Germinal center (tissue), 1 donor: ENCODE measurements at places on chromosomes 11 and 22.

GRCh38 chr22:33832558-33833151, 87.6 kb downstream of the LARGE1 start:
- no peak for DNase-seq

- no peak for DNase-seq
Observed at GRCh38 chr11:64864473-64865285, 13.7 kb downstream of the EHD1 start.

GRCh38 chr11:47560426-47560825, 5.0 kb upstream of the PTPMT1 start:
- no peak for DNase-seq

DNA sequence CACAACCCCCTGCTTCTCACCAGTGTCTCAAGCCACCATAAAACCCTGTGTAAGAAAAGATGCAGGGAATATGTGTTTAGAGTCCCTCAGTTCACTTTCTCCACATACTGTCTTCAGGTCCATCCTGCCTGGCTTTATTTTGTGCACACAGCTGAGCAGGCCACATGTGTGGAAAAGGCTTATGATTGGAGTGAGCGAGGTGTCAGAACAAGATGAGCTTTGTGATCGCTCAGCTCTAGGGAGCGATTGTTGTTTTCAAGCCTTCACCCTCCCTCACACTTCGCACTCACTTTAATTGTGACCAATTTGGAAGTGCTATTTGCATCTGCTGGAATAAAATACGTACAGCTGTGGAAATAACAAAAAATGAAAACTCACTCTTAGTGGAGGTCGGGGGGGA, 931.1 kb upstream of the TENM4 start:
- DNase-seq: no peak

DNA sequence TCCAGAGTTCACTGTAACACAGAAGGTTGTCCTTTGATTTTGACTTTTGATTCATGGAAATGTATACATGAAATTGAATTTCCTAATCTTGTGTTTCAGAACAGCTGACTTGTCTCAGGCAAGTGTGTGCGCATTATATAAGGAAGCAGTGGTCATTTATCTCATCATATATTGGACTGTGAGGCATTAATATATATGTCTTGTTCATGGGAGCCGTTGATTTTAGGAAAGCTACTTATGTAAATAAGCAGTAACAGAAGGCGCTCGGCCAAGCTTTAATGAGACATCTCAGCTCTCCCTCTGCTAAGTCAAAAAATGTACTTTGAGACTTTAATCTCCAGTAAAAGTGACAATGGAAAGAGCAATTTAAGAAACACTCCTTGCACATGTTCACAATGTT, 100.5 kb downstream of the PDHX start:
- no peak for DNase-seq

- no peak for DNase-seq
Observed at GRCh38 chr11:102843489-102843888, at the start of gene MMP3. TSS of gene MMP3 (minus strand) at chr11:102843609. CDS start at chr11:102843546, 63 bp downstream.

DNA sequence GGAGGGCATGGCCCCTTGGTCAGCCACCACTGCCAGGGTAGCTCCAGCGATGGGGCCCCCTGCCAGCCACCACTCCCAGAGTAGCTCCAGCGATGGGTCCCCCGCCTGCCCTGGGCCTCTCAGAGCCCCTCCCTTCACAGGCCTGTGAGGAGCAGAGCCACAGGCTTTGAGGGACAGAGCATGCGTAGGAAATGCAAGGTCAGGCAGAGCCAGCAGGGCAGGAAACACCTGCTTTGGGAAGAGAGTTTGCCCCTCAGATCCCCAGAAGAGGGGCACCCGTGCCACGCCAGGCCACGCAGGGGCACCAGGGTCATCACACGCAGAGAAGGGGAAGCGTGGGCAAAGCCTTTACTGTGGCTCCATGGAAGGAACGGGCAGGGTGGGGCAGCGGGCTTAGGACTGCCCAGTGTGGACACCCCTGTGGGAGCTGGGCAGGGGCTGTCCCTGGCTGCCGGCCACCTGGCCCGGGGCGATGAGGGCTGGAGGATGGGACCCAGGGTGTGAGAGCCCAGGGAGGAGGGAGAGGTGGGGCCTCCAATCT, 477.8 kb downstream of the BRD1 start:
- no peak for DNase-seq

DNA sequence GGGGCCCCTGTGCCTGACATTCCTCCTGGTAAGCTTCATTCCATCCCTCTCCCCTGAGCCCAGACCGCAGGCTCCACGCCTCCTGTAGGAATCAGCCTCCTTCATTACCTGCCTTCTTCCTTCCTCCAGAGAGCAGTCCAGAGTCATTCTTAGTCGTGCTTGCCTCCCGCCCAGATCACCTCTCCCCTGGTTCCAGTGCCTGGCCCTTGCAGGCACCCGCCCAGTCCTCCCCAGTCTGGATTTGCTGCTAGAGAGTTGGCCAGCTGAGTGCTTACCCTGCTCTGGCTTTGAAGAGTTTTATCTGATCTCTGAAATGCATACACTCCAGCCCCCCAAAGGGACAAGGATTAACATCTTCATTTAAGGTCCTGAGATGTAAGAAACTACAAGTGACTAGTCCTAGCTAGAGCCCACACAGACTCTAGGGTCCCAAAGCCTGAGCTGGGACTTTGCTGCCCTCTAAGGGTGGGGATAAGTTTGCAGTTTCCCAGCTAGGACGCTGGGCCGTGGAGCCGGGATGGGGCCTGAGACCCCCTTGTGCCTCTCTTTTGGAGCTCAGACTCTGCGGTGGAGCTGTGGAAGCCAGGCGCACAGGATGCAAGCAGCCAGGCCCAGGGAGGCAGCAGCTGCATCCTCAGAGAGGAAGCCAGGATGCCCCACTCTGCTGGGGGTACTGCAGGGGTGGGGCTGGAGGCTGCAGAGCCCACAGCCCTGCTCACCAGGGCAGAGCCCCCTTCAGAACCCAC, 1.6 kb downstream of the NR1H3 start:
- DNase-seq: peak; percentile 70

DNA sequence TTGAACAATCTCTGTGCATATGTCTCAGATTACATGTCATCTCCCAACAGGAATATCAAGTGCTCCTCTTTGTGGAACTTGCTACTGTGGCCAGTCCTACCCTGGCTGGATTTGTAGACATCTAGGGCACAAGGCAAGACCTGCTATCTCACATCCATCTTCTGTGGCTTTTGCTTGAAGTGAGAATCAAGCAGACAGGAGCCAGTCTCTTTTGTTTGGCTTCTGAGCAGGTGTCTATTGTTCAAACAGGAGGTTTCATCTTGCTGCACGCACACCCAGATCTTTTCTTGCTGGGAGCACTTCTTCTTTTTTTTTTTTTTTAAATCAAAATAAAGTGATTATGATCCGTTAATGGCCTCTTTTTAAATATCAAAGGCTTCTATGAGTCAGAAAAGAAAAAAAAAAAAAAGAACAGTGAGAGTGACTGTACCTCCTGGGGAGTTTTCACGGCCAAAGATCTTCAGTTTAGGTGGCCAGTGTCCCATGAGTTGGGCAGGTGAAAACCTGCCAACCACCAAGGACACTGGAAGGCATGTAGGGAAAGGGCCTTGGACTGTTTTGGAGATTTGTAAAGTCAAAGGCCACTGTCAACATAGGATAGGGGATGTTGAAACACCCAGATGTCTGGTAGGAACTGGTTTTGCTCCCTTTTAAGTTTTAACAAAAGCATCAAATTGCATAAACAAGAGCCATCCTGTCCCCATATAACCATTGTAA, 78.1 kb downstream of the CD44 start:
- DNase-seq: no peak

DNA sequence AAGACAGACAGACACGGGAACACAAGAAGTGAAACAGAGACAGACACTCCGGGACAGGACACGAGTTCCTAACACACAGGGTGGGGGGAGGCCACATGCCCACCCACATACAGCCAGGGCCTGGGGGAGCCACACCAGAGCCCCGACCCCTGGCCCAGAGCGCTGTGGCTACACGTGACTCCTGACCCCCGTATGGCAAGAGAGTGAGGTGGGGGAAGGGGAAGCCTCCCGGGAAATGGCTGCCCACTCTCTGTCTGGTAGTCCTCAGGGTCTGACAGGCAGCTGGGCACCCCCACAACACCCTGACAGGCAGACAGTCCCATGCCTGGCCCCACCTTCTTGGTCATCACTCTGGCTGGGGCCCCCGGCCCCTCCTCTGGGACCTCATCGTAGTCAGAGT, 38.6 kb upstream of the PDE2A start:
- no peak for DNase-seq

GRCh38 chr11:65927904-65928397, 8.7 kb downstream of the DRAP1 start:
- DNase-seq: peak; percentile 89

DNA sequence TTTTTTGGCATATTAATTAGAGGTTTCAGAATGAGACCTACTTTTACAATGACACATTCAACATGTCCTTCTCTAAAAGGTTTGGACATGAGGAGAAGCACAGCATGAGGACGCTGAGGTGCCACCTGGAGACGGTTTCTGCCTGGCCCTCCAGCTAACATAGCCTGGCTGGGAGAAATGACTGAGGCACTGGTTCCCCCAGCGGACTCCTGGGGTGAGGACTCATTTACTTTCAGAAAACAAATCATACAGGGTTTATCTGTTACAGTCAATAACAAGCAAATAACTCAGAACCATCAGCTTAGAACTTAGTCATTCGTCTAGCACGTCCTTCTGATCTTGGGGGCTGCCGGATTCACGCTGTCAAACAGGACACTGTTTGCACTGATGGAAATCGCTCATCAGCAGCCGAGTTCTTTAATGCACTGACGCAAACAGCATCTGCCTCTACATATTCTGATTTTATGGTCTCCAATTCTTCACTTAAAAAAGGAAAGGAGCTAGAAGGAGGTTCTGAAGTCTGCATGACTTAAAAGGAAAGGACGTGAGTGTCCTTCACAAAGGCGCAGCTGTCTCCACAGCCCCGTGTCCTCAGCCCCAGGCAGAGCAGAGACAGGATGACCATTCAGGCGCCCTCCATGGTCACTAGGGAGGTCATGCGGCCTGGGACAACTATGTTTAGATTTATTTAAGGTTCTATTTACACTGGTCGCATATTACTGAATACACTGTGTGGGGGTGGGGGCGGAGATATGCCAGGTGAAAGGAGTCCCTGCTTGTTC, 44.2 kb downstream of the CERK start:
- no peak for DNase-seq

- DNase-seq: no peak
Observed at GRCh38 chr11:74326665-74327064, 15.2 kb upstream of the P4HA3 start.

DNA sequence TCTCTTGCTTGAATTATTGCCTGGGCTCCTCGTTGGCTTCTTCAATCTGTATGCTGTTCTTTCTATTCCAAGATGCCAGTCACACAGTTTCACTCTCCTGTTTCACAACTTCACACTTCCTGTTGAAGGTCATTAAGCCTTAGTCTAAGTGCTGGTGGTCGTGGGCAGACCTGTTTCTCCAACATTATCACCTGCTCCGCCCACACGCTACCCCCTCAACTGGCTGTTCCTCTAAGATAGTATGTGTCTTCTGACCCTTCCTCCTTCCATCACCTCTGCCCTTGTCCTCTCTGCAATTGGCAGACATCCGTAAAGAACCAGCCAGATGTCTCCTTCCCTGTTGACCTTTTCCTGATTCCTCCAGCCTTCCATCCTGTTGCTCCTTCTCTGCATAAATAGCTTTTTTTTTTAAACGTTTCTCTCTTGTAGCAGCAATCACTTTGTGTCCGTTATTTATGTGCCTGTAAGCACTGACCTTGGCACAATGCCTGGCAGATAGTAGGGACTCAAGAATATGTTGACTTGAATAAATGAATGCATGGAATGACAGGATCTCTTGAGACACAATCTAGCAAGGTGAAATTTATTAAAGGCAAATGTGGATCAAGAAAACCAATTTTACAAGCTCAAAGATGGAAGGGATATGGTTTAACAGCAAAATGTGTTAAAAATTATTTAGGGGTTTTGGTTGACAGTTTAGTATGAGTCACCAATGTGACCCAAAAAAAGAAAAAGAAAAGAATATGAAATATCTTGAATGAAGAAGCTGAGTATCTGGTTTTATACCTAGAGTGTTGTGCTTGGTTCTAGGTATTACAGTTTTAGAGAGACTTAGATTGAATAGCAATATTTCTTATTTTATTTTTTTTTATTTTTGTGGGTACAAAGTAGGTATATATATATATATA, 12.6 kb downstream of the DIXDC1 start:
- no peak for DNase-seq

- peak; percentile 36 for DNase-seq
Observed at GRCh38 chr22:25448435-25449051, 115.9 kb upstream of the GRK3 start.

DNA sequence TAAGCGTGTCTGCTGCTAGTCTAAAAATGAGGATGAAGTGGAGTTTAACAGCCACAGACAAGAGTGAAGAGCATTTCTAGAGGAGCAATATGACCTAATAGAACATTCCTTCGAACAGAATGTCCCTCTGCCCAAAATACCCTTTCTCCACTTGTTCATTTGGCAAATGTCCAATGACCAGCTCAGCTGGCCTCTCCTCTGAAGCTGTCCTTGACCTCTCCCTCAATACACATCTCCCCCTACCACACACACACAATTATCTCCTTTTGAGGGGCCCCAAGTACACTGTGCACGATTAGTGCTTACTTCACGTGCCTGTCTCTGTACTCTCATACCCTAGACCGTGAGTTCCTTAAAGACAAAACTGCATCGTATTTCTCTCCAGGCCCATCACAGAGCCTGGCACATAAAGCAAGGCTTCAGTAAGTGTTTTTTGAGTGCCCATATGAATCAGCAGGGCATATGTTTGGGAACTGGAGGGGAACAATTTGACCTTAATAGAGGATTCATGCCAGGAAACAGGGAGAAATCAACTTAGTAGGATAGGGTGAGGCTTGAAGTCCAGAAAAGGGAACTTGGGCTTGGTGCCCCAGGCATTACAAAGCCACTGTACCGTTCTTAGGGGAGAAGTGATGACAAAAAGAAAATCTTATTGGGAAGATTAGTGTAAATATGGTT, 18.1 kb upstream of the NCAM1 start:
- DNase-seq: no peak

GRCh38 chr22:47154621-47155081, 392.2 kb downstream of the TBC1D22A start:
- DNase-seq: no peak

DNA sequence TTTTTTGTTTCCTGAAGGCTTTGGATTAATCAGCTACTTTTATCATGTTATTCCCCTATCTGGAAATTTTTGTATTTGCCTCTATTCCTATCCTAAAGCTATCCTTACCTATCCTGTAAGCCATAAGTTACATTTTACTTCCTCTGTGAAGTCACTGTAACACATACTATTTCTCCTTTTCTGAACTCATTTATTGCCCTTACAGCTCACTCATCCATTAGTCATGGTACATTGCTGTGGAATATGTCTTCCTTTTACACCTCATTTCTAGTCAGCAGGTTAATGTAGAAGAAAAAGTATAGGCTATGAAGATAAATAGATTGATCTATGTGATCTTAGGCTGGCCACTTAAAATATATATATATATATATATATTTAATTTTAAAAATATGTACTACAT, 28.0 kb downstream of the SWAP70 start:
- no peak for DNase-seq

DNA sequence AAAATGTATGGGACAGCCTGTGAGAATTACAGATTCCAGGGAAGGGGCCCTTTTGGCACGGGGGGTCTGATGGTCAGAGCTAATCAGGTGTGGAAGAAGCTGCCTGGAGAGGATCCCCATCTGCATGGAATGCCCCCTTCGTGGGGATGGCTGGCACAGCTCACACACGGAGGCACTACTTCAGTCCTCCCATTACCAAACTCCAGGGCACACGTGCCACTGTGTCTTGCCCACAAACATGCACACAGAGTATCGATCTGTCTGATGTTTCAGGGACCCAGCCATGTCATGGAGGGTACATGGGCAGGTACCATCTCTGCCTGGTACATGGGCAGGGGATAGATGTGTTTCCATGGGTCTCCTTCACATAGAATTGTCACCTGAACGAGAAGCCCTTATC, 14.7 kb downstream of the KCNQ1OT1 start:
- DNase-seq: no peak

GRCh38 chr11:27395556-27396258, 32.7 kb upstream of the CCDC34 start:
- DNase-seq: no peak
